Left lobe of liver (tissue), 2 donors: ENCODE measurements at places on chromosomes 7 and 10.

GRCh38 chr10:61066661-61067344 lies 122.8 kb upstream of the RHOBTB1 start:
- peak; percentile 46 for DNase-seq

- DNase-seq = no peak
Measured at GRCh38 chr7:33934391-33934790, 29.1 kb downstream of the BMPER start.

- no peak for DNase-seq
Measured at GRCh38 chr10:4865945-4866661, 40.1 kb downstream of the AKR1E2 start.

DNA sequence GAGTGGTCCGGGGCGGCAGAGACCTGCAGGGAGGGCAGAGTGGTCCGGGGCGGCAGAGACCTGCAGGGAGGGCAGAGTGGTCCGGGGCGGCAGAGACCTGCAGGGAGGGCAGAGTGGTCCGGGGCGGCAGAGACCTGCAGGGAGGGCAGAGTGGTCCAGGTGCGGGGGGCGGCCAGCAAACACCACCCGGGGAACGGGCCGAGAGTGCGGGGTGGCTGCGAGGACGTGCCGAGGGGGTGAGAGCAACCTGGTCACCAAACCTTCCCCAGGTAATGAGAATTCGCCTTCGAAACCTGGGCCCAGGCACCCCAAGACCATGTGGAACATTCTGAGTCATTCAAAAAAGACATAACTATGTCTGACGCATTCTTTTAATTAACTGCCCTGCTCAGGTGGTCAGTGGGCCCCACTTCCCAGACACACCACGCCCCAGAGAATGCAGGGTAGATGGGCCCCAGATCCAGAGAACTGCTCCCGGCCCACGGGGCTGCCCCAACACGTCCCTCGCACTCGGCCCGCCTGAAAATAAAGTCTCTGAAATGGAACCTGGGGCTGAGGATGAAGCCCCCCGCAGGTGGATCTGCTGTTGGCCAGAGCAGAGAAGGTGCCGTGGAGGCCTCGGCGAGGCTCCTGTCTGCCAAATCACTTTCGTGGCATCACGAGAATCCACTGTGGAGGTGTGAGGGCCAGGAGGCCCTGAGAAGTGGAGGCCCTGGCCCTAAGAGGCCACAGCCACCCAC lies 12.5 kb upstream of the GPR146 start:
- no peak for DNase-seq

- DNase-seq = no peak
Measured at GRCh38 chr10:74704629-74705357, 121.6 kb upstream of the KAT6B start.

DNA sequence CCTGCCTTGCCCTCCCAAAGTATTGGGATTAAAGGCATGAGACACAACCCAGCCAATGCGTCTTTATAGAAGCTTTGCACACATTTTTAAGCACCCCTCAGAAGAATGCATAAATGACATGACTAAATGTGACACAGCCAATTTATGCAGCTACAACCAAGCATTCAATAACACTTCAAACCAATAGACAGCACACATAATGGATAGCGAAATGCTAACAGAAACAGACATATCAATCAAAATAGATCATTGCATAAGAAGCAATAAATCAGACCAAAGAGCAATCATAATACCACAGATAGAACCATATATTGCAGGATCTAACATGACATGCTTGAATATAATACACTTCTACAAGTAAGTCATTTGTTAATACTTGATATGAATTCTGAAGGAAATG lies 34.2 kb upstream of the AKR1B1 start:
- DNase-seq = no peak

DNA sequence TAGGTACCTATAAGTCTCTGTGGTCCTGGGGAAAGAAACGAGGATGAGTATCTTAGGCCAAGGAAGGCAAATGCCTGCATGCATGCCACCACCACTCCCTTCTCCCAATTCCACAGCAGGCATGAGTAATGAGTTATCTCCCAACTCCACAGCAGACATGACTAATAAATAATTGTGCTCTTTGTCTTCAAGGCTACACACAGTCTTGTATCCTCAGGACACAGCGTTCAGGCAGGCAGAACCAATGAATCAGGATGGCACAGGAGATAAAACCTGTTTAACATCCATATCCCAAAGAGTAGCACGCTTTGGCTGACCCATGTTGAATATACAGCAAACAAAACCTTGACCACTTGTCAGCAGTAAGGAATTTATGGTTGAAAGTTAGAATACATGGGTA lies 229.7 kb upstream of the NFE2L3 start:
- DNase-seq = no peak

- DNase-seq = no peak
Measured at GRCh38 chr10:112214298-112214926, 30.8 kb upstream of the GPAM start.

DNA sequence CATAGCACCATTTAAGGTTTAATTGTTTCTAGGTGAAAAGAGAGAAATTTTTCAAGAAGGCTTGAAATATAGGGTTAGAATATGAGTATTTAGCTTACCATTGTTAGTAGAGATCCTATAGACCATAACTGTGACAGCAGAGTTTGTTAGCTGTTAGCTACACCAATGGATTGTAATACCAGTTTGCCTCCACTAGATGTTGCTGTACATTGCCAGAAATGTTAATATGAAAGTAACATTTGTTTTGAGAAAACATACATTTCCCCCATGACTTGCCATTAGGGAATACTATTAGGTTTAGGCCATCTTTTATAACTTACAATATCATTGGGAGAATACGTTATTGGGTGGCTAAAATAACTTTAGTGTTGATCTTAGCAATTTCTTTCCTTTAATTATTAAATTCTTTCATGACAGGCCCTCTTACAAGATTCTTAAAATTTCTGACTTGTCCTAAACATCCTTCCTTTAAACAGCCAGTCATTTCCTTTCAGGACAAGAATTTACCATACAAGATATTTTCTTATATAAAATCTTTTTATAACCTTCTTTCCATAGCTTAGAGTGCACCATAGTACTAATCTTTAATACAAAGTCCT lies 39.5 kb downstream of the ZNF117 start:
- DNase-seq = no peak

DNA sequence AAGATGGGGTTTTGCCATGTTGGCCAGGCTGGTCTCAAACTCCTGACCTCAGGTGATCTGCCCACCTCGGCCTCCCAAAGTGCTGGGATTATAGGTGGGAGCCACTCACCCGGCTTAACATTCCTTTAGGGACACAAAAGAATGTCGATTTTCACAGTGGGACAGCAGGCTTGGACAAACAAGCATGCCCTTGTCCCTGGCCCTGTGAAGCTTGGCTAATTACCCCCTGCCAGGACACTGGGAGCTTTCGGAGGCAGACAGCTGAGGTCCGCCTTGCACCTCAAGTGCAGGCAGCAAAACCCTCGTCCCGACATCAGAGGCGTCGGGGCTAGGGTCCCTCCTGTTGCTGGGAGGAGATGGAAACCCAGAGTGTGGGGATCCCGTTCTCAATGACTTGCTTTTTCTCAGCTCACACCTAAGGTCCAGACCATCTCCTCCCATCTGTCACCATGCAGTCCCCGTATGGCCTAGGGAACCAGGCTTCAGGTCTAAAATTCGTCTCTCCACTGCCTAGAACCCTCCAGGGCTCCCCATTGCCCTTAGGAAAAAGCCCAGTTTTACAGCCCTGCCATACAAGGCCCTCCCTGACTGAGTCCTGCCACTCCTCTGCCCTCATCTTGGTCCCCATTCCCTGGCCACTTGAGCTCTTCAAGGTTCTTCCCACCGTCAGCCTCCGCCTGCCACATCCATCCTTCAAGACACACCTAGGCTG lies 6.3 kb upstream of the CLIP2 start:
- DNase-seq = no peak

- DNase-seq = no peak
Measured at GRCh38 chr7:106720641-106721040, 59.7 kb upstream of the CCDC71L start.

- no peak for DNase-seq
Measured at GRCh38 chr10:25552283-25552919, 377.6 kb downstream of the GPR158 start.

DNA sequence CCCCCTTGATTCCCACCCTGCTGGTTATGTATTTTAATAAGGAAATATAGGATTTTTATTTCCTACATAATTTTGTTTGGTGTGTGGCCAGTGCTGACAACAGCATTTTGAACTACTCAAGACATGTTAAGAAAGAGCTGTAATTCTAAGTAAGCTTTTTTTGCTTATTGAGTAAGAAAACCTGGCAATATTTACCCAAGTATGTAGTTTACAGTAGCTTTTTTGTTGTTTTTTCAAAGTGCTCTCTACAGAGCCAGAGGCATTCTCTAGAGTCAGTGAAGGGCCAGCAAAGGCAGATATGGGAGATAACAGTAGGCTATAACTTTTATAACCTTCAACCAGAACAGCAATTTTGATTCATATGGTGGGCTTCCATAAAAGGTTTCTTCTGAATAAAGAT lies 63.2 kb upstream of the TMEM168 start:
- DNase-seq = no peak

DNA sequence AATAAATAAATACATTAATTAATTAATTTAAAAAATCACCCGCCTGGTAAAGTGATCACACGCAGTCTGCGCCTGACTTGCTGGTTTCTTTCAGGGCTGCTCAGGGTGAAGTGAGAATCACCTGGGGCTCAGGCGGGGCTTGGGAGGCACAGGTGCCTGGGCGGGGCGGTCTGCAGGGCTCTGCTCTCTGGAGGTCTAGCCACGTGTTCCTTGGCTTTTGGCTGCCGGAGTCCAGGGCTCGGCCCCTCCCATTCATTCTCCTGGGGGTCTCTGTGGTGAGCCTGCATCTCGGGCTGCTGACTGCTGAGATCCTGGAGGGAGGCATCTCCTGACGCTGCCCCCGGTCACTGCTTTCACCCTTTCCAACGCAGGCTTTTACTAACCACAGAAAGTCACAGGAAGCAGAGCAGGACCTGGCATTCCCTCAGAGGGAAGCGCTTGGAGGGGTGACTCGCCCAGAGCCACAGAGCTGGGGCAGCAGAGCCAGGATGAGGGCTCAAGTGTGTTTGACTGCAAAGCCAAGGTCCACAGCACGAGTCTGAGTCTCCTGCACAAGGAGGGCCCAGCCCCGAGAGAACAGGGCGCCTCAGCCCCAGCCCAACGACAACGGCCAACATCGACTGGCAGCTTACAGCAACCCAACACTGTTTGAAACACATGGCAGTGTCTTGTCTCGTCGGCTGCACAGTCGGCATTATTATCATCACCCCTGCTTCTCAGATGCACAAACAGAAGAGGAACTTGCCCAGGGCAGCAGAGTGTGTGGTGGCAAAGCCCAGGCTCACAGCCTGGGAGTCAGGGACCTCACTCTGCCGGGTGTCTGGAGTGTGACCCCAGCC lies 22.4 kb upstream of the MNX1 start:
- no peak for DNase-seq

DNA sequence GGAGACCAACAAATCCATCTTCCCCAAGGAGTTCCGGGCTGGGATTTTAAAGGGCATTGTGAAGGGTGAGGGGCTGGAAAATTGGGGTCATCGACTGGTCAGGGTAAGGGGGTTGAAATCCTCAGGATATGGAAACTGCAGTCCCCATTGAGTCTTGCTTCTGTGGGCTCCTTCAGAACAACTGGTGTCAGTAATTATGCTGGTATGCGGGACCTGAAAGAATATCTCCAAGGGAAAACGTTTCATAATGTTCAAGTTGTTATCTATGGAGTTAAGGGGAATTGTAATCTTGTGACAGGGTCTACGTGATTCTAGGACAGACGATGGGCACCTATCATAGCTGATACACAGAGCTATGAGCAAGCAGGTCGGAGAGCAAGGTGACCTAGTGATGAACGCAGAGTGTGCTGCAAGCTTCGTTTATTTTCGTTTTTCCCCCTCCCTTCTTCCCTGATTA lies 494 bp upstream of the RHBDD2 start:
- no peak for DNase-seq

- DNase-seq = no peak
Measured at GRCh38 chr7:90988516-90988915, 275.7 kb upstream of the FZD1 start.

GRCh38 chr10:130929422-130930325 lies 381.8 kb downstream of the TCERG1L start:
- DNase-seq = no peak

GRCh38 chr7:131071786-131072504 lies 255.7 kb upstream of the MKLN1 start:
- peak; percentile 79 for DNase-seq

- no peak for DNase-seq
Measured at GRCh38 chr10:51878695-51879094, 179.3 kb upstream of the CSTF2T start.

DNA sequence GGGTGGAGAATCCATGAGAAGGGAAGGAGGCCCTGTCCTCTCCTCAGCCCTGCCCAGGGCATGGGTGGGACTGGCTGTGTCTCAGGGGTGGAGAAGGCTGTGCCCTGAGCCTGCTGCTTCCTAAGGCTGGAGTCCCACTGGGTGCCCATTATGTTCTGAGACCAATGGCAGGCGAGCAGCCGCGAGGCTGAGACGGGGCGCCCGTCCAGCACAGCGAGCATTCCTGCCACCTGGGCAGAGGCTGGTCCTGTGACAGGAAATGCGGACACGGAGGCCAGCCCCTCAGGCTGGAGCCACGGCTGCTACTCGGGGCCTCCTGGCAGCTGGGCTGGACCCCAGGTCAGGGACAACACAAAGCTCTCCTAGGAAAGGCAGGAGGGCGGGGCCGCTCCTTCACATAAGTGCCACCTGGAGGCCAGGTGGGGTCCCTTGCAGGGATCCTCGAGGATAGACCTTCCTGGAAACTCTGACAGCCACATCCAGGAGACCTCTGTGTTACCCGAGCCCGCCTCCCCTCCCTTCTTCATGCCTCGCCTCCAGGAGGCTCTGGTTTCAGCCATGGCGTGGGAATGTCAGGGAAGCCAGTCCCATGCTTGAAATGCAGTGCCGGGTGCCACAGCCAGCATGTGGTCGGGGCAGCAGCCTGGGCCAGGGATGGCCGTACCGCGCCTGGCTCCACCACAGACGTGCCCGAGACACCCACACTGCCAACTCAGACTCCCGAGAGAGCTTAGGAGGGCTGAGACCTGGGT lies 173.9 kb downstream of the USP6NL start:
- DNase-seq = no peak

DNA sequence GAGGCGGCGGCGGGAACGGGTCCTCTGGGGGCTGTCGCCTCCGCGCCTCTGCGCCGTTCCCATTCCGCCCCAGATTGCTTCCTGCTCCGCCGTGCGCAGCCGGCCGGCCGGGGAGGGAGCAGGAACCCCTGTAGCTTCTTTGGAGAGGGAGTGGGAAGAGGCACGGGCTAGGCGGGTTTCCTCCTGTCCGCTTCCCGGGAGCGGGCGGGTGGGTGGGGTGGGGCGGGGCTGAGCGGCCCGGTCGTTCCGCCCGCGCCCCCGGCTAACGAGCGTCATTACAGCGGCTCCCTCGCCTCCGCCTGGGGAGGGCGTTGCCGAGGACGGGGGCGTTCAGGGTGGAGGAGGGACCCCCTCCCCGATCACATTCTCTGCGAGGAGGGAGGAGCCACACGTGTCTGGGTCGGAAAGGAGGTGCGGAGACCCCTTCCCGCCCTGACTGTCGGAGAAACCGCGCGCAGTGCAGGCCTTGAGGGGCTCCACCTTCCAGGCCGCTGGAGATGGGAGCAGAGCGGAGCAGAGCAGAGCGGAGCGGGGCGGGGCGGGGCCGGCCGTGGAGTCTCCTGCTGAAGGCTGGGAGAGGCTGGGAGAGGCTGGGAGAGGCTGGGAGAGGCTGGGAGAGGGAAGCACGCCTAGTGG lies 39.7 kb downstream of the AGAP3 start:
- no peak for DNase-seq
